ENCODE measurements at places on chromosomes 2 and 18. TPM values are rescaled to one million over a fixed set of nuclear protein-coding genes. Genes with fewer than 3 reads are reported as not detected.

The UGT1A10 gene
- total RNA-seq, result not detected

The LONRF2 gene
- 0.54 TPM for total RNA-seq

The ONECUT2 gene
- total RNA-seq, result 0.20 TPM

The ADAM23 gene
- not detected for total RNA-seq

The FLACC1 gene
- total RNA-seq, result 2.4 TPM

The THSD7B gene
- total RNA-seq, result not detected

The SIX2 gene
- total RNA-seq, result not detected

The MEIS1 gene
- total RNA-seq, result not detected

The SLC5A7 gene
- not detected for total RNA-seq

The PRSS56 gene
- not detected for total RNA-seq

The GTF2A1L gene
- total RNA-seq, result not detected

The KLHL29 gene
- 2.2 TPM for total RNA-seq

The GAD1 gene
- total RNA-seq, result 5.1 TPM

The ADRA2B gene
- total RNA-seq, result 0.07 TPM

The NXPH2 gene
- not detected for total RNA-seq

The ZNF521 gene
- not detected for total RNA-seq

The CPO gene
- not detected for total RNA-seq

The DCDC2C gene
- not detected for total RNA-seq

The ATP9B gene
- total RNA-seq, result 31.7 TPM
